ENCODE measurements at places on chromosomes 7 and 10.

GRCh38 chr7:16546921-16547505, 20.4 kb downstream of the LRRC72 start:
- no peak for DNase-seq

- no peak for DNase-seq
Measured at GRCh38 chr7:101614098-101614938, 14.8 kb downstream of the MYL10 start.

DNA sequence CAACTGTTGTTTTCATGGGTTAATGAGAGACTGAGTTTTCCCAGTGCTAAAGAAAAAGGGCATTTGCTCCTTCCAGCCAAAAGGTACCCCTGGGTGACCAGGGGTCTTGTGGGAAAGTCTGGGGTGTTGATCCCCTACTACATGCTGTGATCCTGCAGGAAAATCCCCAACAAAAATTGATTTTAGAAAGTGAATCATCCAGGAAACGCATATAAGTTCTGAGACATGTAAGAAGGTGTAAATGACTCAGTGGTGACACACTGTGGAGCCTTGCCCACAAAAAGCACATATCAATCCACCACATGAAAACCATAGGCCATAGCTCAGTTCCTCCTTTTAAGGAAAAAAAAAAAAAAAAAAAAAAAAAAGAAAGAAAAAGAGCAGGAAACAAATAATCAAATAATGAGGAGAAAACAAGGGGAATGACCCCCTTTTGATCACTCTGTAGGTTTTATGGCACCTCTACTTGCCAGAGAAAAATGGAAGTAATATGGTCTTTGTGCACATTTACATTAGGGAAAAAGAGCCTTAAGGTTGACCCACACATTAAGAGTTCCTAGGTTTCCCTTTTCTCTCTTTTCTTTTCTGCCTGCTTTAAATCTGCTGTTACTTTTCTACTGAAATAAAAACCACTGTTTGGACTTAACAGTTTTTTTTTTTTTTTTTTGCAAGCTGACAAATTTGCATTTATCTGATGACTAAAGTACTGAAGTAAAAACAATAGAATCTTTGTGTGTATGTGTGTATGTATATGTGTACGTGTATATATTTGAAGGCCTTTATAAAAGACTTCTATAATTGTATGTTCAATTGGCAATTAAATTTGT, 386.0 kb downstream of the KIF20B start:
- DNase-seq: no peak

- DNase-seq: no peak
Measured at GRCh38 chr10:50467209-50467608, 156.5 kb downstream of the SGMS1 start.

DNA sequence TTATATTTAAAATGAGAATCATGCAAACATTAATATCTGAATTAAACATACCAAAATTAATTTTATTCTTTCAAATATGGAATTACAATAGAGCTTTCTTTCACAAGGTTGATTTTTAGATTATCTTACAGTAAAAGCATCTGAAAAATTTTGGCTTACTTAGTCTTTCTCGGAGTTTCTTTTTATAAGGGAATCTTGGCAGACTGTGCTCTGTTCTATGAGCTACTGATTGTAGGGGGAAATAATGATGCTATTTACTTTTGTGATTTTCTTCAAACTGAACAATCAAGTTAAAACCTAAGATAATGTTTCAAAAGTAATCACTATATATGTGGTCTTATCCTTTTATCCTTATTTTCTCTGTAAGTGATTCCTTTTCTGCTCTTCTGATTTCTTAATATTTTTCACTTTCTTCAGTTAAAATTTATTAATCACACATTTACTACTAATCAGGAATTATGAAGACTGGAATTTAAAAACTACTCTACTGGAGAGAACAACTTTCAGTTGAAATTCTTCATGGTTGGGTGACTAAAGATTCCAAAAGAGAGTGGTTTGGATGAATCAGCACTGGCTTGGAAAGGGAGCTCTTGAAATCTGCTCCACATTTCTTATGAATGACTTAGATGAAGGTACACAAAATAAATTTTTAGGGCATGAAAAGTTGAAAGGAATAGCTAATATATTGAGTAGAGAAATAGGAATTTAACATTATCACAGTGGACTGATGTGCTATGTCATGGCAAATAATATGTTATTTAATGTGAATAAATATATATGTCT, 103.9 kb downstream of the PPP1R9A start:
- DNase-seq: no peak

DNA sequence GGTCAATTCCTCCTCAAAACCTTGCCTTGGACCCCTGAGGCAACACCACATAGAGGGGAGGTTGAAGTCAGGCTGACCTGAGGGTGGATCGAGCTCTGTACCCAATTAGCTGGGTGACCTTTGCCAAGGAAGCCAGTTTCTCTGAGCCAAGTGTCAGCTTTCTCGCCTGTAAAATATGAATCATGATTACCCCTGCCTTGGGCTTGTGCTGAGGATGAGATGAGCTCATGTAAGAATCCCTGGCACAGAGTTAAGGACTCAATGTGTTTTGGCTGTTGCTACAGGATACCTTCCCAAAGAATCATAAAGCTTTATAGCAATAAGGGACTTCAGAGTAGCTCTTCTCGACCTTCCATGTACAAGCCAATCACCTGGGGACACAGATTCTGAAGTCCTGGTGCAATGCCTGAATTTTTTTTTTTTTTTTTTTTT, 43.5 kb upstream of the CACUL1 start:
- no peak for DNase-seq

- DNase-seq: no peak
Measured at GRCh38 chr10:18684416-18684815, 25.2 kb downstream of the ARL5B start.

GRCh38 chr7:27972276-27972675, 208.3 kb downstream of the JAZF1 start:
- peak; percentile 20 for DNase-seq

DNA sequence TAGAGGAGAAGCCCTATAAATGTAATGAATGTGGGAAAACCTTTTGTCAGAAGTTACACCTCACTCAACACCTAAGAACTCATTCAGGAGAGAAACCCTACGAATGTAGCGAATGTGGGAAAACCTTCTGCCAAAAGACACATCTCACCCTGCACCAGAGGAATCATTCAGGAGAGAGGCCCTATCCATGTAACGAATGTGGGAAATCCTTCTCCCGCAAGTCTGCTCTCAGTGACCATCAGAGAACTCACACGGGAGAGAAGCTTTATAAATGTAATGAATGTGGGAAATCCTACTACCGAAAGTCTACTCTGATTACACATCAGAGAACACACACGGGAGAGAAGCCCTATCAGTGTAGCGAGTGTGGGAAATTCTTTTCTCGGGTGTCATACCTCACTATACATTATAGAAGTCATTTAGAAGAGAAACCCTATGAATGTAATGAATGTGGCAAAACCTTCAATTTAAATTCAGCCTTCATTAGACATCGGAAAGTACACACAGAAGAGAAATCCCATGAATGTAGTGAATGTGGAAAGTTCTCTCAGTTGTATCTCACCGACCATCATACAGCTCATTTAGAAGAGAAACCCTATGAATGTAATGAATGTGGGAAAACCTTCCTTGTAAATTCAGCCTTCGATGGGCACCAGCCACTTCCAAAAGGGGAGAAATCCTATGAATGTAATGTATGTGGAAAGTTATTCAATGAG, 18.9 kb downstream of the RBAK start:
- no peak for DNase-seq

DNA sequence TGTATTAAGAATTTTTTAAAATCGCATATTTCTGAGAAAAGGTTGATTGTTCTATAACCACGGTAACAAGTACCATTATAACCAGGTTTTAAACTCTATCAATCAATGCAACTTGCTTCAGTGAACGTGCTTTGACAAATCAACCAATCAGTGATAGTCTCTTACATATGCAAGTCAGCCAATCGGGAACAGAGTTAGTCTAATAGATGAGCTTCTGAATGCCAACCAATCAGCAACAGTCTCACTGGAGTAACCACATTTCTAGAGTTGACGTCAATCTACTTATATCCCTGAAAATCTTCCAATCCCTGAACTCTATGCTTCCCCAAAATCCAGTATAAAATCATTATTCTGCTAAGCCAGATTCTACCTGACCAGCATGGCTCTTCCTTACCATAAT, 44.7 kb upstream of the TRUB1 start:
- DNase-seq: no peak

DNA sequence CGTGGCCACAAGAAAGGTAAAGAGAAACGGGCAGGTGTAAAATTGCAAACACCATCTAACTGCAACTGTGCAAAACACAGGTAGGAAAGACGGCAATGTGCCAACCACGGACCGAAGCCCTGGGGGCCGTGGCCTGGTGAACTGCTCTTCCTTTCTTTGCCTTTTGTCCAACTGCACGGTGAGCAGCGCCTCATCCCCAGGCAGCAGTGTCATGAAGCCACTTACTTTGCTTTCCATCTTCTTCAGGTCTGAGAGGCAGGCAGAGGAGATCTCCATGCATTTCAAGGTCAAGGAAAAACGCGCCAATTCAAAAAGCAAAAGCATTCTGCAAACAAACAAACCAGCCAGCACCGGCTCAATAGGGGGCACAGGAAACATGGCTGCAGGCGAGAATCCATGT, 12.9 kb downstream of the CFAP46 start:
- DNase-seq: no peak

DNA sequence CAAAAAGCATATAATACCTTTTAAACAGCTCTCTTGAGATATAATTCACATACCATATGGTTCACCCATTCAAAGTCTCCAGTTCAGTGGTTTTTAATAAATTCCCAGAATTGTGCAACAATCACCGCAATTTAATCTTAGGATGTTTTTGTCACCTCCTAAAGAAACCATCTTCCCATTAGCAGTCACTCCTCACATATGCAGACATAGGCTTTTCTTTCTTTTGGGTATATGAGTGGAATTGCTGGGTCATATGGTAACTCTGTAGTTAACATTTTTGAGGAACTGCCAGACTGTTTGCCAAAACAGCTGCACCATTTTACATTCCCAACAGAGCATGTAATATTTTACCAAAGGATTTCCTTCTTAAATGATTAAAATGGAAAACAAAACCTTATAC, 57.0 kb downstream of the CC2D2B start:
- DNase-seq: no peak

- DNase-seq: no peak
Measured at GRCh38 chr7:149495785-149496641, 1.6 kb downstream of the ZNF746 start.

DNA sequence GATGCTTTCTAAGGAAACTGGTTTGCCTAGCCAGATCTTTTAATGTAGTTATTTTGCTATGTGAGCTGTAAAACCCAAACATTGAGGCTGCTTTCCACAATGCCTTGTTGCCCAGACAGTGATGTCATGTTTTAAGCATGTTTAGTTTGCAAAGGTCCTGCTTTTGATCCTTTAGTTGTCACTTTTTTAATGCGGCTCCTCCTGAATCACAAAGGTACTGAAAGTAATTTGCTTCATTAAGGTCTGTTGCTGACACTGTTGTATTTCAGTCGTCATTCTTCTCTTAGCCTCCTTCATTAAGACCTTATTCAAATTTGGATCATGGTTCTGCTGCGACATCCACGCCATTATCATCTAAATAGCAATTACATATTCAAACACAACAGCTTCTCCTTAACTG, 10.6 kb downstream of the RPA3 start:
- no peak for DNase-seq

- DNase-seq: no peak
Measured at GRCh38 chr7:63112764-63113712, 885.6 kb upstream of the ZNF722 start.

- no peak for DNase-seq
Measured at GRCh38 chr7:137572056-137572784, 228.7 kb upstream of the PTN start.

GRCh38 chr10:124409696-124410095, 9.0 kb downstream of the OAT start:
- DNase-seq: no peak

DNA sequence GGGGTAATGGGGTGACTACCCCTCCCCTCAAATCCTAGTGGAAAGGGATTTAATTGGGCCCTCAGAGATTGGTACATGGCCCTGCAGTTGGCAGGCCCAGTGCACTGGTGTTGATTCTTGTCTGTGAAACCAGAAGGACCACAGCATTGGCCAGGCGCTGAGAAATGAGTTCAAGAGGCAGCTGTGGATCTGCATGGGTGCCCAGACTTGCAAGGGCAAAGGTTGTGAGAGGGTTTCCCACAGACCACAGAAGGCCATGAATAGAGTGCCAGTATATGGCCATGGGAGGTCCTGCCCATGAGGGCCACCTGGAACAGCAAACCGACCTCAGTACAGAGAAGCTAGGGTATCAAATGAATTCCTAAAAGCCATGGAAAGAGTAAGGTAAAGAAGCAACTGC, 32.9 kb downstream of the TMEM168 start:
- no peak for DNase-seq

- no peak for DNase-seq
Measured at GRCh38 chr10:67036808-67037207, 111.0 kb downstream of the LRRTM3 start.

DNA sequence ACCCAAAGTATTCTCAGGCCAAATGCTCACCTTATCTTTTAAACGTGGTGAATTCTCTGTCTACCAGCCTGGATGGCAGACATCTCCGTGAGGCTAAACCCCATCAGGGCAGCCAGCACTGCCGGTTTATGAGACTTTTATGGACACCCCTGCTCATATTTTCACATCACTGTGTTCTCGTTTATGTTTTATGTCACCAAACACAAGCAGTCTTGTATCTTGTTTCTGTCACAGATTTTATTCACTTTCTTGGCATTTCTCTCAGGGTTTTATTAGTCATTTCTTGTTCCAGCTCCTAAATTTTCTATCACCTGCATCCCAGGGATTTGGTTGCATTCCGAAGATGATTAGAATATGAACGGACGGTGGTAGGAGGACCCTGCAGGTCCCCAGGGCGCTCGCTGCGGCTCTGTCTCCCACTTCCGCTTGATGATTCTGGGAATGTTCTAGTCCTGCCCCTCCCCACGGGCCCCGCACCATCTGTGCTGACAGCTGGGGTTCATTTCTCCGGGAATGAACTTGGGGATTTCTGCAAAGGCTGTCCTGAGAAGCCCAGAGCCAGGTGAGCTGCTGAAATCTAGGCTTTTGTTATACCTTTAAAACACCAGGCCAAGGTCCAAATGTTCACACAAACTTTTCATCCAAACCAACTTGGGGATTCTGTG, 217.6 kb downstream of the GFRA1 start:
- DNase-seq: no peak

- no peak for DNase-seq
Measured at GRCh38 chr7:92133133-92133736, 1.0 kb downstream of the CYP51A1 start.

GRCh38 chr10:80462299-80462980, 8.3 kb downstream of the TSPAN14 start:
- DNase-seq: no peak

DNA sequence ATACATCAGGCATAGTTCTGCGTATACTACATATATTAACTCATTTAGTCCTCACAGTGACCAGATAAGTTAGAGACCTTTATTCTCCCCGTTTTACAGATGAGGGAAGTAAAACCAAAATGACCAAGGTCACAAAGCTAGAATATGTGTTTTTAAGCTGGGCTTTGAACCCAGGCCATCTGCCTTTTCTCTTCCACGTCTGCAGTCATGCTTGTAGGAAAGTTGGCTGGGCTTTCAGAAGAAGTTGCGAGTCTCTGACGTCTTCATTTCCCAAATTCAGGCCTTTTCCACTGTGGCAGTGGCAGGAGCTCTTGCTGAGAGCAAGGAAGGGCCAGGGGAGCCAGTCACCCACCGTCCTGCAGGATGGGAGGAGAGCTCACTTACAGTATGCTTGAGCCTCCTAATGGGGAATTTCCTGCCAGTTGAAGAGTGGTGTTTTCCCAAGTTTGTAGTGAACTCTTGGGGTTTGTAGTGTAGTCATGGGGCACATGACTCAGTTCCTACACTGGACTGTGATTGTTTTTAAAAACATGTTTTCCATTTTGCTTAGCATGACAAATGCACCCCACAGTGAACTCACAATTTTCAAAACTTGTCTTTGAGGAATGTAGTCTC, 34.2 kb downstream of the CYP17A1 start:
- DNase-seq: no peak
